CD4-positive, alpha-beta T cell treated with Interleukin-2 at 100 ng/mL for 4 hours (primary cell): ENCODE measurements at places on chromosomes 7 and 10.

DNA sequence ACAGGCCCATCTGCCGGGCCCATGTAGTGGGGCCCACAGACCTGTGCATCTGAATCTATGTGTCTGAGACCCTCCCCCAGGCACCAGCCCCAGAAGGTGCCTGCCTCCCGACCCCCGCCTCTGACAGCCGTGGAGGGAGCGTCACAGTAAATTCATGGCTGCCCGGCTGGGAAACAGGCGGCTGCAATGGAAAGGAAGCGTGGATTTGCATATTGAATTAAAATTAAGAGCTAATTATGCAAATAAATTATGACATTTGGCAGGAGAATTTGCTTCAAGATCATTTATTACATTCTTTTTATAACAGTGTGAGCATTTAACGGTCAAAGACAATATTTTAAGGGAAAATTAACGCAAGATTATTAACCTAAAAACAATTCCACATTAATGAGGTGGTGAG, 92.3 kb downstream of the HIF1AN start:
- DNase-seq: no peak

DNA sequence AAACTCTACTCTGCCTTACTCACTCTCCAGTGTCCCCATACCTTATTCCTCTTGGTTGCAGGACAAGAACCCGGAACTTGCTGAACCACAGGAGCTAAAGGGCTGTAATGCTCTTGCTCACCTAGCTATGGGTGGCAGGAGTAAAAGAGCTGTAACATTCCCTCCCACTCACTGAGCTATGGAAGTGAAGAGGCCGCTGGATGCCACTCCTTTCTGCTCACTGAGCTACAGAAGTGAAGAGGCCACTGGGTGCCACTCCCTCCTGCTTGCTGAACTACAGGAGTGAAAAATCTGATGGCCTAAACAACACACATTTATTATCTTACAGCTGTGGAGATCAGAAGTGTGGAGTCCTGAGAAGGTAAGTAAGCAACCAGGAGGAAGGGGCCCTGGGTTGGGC, 17.5 kb downstream of the MRPS24 start:
- DNase-seq: no peak

GRCh38 chr10:96718304-96718990, 1.9 kb downstream of the PIK3AP1 start:
- DNase-seq: no peak

DNA sequence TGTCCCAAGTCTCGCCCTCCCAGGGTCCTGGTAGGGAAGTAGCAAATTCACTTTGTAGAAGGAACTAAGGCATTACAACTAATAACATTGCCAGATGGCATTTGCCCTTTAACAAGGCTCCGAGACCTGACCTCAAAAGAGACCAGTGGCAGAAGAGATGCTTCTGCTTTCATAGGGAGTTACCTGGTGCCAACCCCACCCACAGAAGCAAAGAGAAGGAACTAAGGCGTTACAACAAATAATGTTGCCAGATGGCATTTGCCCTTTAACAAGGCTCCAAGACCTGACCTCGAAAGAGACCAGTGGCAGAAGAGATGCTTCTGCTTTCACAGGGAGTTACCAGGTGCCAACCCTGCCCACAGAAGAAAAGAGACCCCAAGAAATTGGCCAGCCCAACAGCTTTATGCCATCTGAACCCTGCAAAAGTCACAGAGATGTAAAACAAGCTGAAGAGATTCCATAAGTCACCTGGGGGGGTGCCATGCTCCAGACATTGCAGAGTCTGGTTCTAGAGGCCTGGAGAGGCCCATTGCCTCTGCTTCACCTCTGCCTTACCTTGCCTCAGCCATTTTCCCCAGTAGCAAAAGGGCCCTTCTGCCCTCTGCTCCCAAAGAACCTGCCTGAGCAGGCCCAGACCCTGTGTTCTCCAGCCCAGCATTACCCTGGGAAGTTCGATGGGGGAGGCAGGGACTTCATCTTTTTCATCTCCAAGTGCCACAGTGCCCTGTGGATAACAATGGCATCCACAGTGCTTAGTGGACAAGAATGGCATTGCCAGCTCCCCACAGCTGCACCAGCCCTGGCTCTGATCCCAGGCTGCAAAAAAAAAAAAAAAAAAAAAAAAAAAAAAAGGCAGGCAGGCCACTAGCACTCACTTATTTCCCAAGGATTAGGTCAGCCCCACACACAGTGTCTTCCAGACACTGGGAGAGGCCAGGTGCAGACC, 179.5 kb upstream of the PLXNA4 start:
- DNase-seq: no peak

- DNase-seq: no peak
These were observed 154.5 kb downstream of the CRPPA start for GRCh38 chr7:16266877-16267276.

GRCh38 chr7:141477865-141478264, 73.3 kb upstream of the AGK start:
- DNase-seq: no peak

DNA sequence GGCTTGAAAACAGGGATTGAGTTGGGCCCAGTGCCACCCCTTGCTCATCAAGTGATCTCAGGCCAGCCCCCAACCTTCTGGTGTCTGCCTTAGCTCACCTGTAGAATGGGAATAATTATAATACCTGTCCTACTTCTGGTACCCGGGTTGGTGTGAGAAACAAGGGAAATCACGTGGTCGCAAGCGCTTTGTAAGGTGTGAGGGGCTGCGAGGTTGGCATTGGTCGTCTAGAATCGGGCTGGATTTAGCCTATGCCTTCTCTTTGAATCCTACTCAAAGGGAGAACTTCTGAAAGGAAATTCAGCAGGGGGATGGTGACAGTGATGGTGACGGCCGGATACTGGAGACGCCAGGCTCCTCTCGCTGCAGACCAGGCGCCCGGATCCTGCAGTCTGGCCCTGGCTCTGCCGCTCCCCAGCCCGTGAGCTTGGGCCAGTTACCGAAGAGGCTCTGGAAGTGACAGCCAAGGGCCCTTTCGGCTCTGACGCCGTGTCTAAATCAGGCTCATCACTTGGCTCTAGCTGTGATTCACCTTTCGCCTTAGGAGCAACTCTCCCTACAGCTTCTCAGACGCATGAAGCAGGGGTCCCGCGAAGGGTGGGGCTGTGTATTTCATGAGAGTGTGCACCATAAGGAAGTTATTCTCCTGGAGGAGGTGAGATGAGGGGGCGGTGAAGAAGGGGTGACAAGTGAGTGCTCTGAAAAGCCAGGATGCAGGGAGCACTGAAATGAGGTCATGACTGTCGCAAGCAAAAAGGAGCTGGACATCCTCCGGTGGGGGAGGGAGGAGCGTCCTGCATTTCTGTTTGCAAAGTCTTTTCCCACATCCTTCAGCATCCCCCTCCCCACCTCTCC, 4.0 kb upstream of the CREB5 start:
- DNase-seq: no peak

- DNase-seq: no peak
These were observed 33.6 kb downstream of the VWA2 start for GRCh38 chr10:114272696-114273095.

DNA sequence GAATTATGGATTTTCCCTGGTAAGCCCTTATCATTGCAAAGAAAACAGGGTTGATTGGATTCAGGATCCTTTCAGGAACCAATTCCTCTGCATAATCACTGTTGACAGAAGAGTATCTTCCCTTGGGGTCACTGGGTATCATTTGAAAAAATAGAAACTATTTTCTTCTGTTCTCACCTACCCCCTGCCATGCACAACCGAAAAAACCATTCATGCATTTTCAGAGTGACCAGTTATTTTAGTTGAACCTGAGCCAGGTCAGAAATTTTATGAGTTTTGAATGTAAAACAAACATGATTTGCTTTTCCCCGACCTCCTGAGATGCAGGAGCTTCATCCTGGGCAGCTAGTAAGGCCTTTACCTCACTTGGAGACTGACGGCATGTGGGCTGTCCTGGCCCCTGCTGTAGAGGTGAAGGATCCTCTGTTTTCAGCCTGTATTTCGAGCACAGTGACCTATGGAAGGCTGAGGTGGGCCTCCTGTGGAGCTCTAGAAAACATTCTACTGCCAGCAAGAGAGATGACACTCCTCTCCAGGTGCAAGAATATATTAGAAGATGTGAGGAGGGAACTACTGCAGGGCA, 30.1 kb downstream of the TMEM178B start:
- DNase-seq: no peak

GRCh38 chr10:88154596-88155250, 291.3 kb downstream of the PTEN start:
- no peak for DNase-seq

DNA sequence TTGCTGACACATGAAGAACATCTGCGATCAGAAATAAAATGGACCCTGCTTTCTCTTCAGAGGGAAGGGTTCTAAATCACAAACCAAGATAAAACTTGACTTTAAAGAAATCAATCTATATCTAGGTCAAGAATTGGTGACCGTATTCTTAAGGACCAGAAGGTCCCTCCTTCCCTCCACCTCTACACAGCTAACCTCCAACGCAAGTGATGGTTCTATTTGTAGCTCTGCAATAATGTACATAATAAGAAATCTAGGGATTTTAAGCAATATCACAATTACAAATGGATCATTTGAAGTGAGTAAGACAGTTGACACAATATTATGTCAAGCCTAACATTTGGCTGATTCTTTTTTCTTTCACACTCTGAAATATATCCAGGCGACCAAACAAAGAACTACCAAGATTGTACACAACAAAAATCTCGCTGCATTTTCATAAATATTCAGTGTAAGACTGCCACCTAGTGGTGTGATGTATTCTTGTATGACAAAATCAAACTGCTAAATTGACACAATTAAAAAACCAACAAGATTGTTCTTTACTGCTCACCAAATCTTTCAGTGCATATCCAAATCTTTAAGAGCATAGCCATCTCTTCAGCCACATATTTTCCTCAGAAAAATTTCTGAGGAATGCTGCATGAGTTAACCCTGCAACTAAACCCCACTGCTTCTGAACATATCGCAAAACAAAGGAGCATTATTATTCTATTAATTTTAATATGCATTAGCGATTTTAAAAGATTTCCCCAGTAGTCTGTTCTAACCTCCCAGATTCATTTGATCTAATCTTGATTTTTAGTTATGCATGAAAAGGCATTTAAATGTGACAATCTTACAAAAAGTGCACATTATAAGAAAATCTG, 44.5 kb downstream of the ICA1 start:
- peak; percentile 81 for DNase-seq

DNA sequence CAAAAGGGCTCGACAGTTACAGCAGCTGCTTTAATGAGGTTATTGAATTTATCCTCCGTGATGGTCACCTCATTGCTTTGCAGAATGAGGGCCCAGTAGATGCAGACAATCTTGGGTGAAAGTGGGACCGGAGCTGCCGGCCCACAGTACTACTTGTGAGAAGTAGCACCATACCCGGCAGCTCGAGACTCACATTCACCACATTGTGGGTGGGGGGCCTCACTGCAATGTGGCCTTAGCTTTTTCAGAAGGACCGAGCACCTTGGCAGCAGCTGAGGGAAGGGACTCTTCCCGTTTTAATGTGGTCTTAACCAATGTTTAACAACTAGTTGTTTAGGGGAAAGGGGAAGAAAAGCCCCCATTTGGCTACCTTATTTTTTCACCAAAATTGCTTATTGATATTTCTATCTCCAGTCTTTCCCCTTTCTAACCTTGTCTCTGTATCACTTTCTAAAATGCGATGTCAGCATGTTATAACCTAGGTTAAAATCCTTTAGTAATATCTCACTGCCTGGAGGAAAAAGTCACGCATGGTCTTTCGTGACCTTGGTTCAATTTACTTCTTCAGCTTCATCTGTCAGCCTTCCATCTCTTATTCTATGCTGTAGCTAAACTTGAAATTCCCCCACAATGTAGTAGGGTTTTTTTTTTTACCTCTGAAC, 87.4 kb upstream of the PHYHIPL start:
- no peak for DNase-seq

GRCh38 chr10:70513848-70514309, 35.3 kb downstream of the PALD1 start:
- DNase-seq: no peak

- no peak for DNase-seq
These were observed 34.0 kb downstream of the AHCYL2 start for GRCh38 chr7:129258649-129259389.

DNA sequence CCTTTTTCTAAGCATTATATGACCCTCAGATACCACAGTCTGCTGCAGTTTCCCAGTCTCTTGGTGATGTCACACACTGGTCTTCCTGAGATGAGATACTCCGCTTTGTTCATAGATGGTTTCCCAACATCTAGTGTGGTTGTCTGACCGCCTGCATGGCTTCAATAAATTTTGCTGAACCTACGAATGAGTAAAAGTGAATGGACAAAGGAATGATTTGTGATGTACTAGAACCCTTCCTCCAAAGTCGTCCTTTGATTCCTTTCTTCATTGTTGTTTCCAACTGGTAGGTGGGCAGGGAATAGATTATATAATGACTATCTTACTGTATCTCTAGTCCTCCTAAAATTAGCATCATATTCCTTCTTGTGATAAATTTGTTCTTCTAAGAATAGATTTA, 82.5 kb downstream of the SLC35B4 start:
- no peak for DNase-seq

DNA sequence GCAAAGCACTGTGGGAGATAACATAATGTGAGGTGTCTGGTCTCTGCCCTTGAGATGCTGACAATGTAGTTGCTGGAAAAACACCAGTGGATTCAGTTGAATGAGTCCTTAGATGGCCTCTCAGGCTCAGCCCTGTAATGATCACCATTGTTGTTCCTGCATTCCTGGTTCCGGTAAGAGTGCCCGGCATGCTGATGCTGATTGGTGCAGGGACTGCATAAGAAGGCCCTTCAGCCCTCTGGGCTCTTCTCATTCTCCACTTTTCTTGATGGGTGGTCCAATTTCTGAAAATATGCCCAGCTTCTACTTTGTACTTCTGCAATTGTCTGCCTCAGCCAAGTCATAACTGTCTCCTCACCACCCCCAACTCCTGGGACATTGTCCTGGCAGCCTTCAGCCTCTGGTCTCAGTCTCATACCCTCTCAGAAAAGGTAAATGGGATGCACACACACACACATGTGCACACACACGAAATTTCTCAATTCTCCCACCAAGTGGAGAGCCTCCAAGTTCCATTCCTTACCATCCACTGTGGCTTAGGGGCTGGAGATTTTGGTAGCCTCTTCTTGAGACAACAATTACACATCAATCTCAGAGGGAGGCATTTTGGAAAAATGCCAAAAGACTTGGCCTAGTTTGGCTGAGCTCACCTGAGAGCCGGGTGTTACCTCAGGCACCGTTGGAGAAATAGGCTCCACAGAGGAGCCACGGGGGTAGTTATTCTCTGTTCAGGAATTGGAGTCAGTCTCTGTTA, 314.9 kb downstream of the RPS24 start:
- DNase-seq: no peak

DNA sequence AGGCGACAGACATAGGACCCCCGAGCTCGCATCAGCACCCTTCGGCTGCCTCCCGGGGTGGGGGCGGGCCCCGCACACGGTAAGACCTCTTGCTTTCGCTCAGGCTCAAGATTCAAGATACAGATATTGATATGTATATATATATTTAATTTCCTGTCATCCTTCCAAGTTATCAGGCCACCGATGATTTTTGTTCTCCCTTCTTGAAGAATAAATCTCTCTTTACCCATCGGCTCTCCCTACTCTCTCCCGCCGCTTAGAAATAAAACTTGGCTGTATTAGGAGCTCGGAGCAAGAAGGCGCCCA, 603 bp downstream of the ADRA2A start:
- DNase-seq: no peak
